ENCODE measurements at places on chromosomes 11 and 22.

DNA sequence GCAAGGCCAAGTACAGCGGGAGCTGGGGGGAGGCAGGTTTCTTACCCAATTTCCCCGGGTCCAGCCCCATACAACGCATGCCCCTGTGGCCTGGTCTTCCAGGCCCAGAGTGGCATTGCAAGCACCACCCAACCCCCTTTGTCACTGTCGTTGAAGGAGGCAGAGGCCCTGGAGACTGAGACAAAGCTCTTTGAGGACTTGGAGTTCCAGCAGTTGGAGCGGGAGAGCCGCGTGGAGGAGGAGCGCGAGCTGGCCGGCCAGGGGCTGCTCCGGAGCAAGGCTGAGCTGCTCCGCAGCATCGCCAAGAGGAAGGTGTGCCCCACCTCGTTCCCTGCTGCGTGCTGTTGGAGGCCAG, 27.8 kb downstream of the PHLDB1 start:
- DNase-seq, result no peak

GRCh38 chr11:57424137-57424791, 2.7 kb downstream of the SLC43A3 start:
- no peak for DNase-seq

DNA sequence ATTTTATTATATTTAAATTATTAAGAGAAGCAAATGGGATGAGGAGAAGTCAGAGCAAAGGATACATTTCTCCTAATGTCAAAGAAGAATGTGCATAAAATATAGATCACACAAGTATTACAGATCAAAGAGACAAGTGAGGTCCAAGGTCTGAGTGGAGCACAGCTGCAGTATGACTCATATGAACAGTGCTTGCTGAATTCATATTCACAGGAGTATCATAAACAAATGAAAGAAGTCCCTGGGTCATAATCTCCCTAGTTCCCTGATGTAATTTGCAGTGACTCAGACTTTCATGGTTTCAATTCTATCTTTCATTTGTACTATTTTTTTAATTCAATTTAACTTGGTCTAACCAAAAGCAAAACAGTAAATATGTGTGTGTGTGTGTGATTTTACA, 499.0 kb upstream of the CCDC179 start:
- no peak for DNase-seq

DNA sequence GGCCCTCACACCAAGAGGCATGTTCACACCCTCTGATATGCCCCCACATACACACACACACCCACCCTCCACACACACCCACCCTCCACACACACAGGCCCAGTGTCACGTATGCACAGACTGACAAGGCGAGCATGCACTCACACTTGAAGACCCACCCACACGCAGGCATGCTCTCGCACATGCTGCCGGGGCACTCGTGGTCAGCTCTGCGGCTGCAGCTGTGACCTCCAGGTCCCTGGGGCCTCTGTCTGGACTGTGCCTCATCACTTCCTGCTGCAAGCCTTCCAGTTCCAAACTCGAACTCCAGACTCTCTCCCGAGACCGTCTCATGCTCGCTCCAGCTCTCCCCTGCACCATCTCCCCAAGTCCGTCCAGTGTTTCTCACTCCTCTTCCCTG, 9.5 kb downstream of the DCHS1 start:
- no peak for DNase-seq

GRCh38 chr22:47598864-47599263, 836.4 kb downstream of the TBC1D22A start:
- no peak for DNase-seq

DNA sequence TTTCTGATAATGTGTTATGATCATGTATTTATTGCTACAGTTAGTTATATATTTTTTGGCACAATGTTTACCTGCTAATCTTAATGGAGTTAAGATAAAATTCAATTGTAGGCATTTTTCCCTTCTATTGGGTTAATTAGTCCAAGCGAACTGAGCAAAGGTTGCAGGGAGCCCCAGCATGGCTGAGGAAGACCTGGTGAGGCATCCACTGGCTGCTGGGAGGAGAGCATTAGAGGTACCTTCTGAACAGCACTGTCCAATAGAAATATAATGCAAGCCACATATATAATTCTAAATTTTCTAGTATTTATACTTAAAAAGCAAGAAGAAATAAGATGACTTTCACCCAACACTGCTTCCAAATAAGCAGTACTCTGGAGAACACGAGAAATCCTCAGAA, 689 bp upstream of the TMEM126A start:
- DNase-seq, result no peak

DNA sequence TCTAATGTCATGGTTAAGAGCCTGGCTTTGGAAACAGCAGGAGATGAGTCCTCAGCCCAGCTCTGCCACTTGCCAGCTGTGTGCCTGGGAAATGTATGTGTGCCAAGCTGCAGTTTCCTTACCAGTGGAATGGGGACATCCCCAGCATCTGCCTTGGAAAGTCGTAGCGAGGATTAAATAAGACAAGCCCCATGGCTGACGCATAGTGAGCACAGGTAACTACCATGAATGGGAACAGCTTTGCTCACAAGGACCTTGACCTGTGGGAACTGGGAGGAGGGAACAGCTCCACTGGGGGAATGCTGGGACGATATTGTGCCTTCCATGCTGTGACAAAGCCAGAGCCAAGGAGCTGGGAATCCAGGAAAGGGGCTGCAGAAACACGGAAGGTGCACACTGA, 2.6 kb upstream of the DSCAML1 start:
- no peak for DNase-seq

- peak; percentile 61 for DNase-seq
Measured at GRCh38 chr11:64078284-64078683, 42.6 kb downstream of the FLRT1 start.

DNA sequence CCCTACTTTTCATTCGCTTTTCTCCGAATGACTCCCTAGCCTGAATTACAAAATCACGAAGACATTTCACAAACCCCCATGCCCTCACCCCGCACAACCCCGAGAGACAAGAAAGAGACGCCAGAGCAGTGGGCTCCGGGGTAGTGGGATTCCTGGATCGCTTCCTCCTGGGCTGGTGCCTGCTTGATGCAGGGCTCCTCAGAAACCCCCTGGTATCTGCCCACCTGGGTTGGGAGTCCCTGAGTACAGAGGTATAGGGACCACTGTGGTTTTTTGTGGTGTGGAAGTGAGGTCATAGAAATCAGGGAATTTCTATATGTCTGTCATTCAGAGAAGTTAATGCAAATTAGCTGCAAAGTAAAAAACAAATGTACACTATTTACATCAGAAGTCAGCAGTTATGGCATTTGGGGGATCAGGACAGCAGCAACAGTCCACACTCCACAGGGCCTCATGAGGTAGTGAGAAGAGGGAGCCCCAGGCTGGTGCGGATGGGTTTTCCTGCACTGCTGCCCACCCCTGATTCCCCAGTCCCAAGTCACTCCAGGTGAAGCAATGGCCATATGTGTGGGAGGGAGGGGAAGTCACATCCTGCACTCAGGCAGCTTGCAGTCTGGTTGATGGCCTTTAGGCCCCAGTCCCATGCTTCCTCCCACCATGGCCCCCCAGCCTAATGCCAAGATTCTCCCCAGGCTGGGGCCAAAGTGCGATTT, 39.6 kb downstream of the BUD13 start:
- no peak for DNase-seq

GRCh38 chr11:28223994-28224393, 115.8 kb downstream of the METTL15 start:
- no peak for DNase-seq

GRCh38 chr11:119585043-119585781, 143.8 kb downstream of the NECTIN1 start:
- no peak for DNase-seq

DNA sequence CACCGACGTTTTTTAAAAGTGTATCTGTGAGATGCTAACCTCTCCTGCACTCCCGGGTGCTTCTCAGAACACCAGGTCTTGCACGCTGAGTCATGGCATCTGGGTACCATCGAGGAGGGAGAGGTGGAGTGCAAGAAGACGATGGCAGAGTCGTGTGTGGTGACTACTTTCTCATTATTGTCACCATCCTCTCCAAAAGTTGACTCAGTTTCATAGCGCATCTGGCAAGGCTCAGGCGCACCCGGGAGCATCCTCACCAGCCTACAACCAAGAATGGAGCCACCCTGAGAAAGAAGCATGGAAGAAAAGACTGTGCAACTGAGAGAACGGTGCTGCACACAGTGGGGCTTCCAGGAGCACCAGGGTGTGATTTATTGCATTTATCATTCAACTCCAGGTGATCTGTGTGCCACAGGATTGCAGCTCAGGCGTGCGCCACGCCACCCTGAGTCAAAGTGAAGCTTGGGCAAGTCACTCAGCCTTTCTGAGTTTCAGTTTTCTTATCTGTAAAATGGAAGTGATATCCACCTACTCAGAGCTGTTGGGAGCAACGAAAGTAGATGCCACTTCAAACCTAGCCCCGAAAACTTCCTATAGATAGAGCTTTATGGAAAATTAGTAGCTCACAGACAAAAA, 65.4 kb downstream of the LINC01488 start:
- DNase-seq, result no peak

DNA sequence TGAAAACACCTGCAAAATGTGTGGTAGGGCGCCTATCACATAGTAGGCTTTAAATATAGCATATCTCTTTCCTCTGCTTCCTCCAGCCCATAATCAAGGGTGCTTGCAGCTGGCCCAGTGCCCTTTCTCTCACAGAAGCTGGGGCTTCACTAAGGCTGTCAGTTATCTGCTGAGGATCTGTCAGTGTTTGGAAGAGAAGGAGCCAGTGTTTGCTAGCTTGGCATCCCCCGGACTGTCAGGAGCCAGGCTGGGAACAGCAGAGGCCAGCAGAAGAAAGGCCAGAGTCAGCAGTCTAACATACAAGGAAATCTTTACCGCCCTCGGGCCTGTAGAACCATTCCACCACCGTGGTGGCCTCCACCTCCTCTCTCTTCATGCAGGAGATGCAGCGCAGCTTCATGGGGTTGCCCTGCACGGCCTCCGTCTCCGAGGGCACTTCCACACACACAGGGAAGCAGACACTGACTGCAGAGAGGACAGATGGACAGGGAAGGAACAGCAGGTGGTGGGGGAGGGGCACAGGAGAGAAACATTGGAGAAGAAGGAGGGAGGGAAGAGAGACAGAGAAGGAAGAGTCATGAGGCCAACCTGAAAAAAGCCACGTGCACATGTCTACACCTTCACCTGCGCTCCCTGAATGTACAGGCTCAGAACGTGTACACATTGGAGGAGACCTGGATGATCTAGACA, 9.0 kb downstream of the SCN3B start:
- DNase-seq, result no peak

GRCh38 chr22:45602824-45603595, 68.6 kb upstream of the ATXN10 start:
- DNase-seq, result peak; percentile 84

GRCh38 chr11:94769880-94770279, 1.7 kb downstream of the AMOTL1 start:
- DNase-seq, result no peak

Data from NCI-H1436 (cell line).